Stimulated activated CD4-positive, alpha-beta T cell treated with anti-CD3 and anti-CD28 coated beads, Interleukin-1b, Interleukin-23, amount 100 ng/mL, for 1 hour (primary cell): ENCODE measurements at places on chromosomes 11 and 22.

DNA sequence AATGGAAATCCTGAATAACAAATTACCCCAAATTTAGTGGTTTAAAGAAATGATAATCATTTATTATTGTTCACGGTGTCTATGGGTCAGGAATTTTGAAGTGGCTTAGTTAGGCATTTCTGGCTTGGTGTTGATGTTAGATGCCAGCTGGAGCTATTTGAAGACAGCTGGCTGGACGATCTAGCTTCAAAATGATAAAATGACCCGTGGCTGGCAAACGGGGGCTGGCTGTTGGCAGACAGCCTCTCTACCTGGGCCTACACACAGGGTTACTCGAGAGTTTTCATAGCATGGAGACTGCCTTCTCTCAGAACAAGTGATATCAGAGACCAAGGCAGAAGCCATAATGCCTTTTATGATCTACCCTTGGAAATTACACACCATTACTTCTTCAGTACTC lies 285.2 kb downstream of the METTL15 start:
- no peak for DNase-seq

GRCh38 chr11:57303280-57303989 lies 21.3 kb downstream of the TNKS1BP1 start:
- no peak for DNase-seq

DNA sequence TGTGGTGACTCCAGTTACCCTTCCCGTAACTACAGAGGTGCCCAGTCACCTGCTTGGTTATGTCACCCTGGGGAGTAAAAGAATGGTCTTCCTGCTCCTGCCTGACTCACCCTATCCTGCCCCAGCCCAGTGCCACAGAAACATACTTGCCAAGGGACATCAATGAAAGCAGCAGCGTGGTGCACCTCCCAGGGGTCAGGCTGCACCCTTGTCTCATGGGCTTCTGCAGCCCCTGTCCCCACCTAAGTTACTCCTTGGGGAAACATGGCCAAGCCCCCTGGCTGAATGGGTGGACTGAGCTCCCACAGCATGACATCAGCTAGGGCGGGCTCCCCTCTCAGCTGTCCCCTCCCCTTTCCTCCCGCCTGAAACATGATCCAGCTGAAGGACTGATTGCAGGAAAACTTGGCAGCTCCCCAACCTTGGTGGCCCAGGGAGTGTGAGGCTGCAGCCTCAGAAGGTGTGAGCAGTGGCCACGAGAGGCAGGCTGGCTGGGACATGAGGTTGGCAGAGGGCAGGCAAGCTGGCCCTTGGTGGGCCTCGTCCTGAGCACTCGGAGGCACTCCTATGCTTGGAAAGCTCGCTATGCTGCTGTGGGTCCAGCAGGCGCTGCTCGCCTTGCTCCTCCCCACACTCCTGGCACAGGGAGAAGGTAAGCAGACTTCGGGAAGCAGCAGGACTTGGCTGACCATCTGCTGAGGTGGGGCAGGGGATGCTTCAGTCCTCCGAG lies at the start of gene HTR3A:
TSS of gene HTR3A (plus strand) at position 368 of the 730 bp plus-strand sequence. CDS start at position 586, 218 bp downstream.
- no peak for DNase-seq

DNA sequence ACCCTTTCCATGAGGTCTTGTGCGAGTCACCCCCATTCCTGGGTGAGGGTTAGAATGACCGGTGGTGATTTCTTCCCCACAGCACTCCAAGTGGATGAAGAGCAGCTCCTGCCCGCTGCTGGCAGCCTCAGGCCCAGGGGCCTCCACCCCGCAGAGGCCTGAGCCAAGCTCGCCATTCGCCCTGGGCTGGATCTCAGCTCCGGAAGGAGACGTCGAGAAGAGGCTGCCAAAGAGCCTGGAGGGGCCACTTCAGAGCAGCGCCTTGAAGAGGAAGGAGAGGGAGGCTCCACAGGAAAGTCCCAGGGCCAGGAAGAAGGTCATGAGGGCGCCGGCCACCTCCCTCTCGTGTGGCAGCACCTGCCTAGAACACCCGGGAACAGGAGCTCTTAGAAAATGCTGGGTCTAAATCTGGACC lies 8.4 kb downstream of the SLC29A2 start:
- DNase-seq = no peak

GRCh38 chr11:111554532-111554931 lies 14.0 kb downstream of the LAYN start:
- DNase-seq = no peak

DNA sequence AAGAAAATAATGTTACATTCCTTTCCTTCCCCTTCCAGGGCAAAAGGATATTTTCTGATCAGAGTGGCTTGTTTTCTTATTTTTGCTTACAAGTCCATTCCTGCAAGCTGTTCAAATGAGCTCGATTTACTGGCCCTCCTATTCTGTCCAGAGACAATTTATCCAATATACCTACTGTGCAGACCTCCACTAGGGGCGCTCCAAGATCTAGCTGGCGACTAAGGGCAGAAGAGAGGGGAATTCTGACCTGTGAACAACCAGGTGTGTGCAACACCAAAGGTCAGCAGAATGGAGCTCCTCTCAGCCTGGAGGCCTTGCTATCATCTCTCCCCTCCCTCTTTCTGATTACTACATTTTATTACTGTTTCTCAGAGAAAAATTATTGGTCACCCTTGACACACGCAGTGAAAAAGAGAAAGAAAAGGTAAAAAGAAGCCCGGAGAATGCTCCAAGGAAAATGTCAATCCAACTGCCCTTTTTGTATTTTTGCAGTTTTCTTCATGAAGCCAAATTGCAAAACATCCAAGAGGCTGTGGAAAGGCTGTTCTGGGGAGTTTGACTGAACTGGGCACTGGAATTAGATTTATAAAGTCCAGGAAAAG lies 3.2 kb downstream of the SEZ6L start:
- no peak for DNase-seq

DNA sequence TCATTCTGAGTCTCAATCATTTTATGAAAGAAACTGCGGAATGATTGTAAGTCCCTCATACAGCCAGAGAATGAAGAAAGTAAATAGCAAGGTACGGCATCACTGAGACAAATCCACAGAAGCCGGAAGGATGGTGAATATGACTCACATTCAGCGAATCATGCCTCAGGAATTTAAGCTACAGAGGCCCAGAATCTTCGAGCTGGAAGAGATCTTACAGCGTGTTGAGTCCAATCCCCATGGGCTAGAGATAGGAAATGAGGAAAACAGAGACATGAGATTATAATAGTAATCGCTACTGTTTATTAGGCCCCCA lies 173.2 kb downstream of the KIF18A start:
- no peak for DNase-seq

GRCh38 chr11:17658211-17658610 lies 61.2 kb upstream of the MYOD1 start:
- no peak for DNase-seq

- DNase-seq = no peak
Observed at GRCh38 chr11:73991471-73992006, 8.9 kb upstream of the UCP2 start.

GRCh38 chr11:70915158-70915985 lies 337.0 kb downstream of the SHANK2 start:
- no peak for DNase-seq

GRCh38 chr11:1574238-1574932 lies 2.3 kb upstream of the DUSP8 start:
- peak; percentile 37 for DNase-seq

DNA sequence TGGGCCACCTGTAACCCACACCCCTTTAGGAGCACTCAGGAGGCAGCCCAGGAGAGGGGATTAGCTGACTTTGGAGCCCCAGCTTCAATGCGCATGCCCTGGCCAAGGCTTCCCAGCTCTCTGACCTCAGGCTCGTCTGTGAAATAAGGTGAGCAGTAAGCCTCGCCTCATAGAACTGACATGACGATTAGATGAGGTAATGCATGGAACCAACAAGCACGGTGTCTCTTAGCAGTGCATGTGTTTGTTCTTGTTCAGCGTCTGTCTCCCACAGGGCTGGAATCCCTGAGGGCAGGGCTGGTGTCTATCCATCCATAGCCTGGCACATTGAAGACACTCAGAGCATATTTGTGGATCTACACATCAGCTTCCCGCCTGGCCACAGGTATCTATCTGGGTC lies 415.4 kb downstream of the MN1 start:
- no peak for DNase-seq

- no peak for DNase-seq
Observed at GRCh38 chr11:121293288-121293594, 670 bp downstream of the SC5D start.

- no peak for DNase-seq
Observed at GRCh38 chr11:110362971-110363509, 66.6 kb upstream of the RDX start.

DNA sequence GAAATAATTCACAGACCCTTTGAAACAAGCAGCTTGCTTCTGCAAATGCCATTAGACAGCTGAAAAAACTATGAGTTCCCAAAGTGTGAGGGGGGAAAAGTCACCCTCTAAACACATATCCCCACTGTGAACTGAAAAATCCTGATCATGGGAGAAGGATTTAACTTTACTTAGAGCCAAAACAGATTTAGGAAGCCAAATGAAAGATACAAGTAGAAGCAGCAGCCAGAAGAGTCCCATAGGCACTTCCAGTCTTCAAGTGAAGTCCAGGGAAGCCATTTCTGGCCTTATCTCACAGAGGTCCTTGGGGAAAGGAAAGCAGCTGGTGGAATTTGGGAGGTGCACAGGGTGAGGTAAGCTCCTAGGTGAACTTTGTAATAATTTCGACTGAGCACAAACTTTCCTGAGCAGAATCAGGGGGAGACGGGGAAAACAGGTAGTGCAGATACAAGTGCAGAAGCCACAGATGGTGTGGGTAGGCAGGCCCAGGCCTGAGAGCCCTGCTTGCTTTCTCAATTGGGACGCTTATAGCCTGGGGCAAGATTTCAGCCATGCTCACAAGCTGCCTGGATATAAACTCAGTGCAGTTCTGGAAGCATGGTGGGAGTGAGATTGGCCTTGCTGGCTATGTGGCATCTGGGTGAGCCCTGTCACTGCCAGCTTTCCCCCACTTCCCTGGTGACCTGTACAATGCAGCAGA lies 44.8 kb downstream of the GAS2 start:
- DNase-seq = no peak

- no peak for DNase-seq
Observed at GRCh38 chr11:82315093-82315492, 418.6 kb downstream of the FAM181B start.

DNA sequence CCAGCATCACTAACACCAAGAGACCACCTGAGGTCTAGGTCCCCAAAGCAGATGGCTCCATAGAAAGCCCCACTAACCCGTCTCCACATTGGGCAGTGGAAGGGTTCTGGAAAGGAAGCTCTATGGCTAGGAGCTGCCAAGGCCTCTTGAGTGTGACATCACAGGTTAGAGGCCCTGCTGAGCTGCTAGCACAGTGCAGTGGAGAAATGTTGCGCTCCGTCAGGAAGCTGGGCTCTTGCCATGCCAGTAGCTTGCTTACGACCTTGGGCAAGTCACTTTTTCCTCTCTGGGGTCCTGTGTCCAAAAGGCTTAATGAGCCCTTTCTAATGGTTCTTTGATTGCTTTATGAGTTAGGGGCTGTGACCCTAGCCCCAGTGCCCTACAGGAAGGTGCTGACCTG lies 10.6 kb downstream of the PIK3IP1 start:
- no peak for DNase-seq

- no peak for DNase-seq
Observed at GRCh38 chr11:57490456-57491248, 24.9 kb downstream of the SLC43A1 start.

GRCh38 chr11:112795911-112796649 lies 165.1 kb upstream of the NCAM1 start:
- DNase-seq = no peak

GRCh38 chr11:20203831-20204230 lies 43.6 kb upstream of the DBX1 start:
- DNase-seq = no peak

DNA sequence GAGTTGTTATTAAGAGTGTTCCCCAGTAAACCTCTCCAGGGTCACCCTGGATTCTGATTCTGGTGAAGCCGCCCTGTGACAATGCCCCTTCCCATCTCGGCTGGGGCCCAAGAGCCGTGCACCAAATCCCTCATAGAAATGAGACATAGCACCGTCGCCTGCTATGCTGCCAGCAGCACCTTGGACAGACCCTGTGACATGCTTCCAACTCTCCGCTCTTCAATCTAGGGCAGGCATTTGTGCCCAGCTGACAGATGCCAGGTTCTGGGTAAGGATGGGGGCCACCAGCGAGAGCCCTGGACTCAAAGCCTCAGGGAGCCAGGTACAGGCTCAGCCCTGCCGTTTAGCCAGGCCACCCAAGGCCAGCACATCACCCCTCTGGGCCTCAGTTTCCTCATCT lies 55.8 kb upstream of the TCF20 start:
- DNase-seq = no peak

DNA sequence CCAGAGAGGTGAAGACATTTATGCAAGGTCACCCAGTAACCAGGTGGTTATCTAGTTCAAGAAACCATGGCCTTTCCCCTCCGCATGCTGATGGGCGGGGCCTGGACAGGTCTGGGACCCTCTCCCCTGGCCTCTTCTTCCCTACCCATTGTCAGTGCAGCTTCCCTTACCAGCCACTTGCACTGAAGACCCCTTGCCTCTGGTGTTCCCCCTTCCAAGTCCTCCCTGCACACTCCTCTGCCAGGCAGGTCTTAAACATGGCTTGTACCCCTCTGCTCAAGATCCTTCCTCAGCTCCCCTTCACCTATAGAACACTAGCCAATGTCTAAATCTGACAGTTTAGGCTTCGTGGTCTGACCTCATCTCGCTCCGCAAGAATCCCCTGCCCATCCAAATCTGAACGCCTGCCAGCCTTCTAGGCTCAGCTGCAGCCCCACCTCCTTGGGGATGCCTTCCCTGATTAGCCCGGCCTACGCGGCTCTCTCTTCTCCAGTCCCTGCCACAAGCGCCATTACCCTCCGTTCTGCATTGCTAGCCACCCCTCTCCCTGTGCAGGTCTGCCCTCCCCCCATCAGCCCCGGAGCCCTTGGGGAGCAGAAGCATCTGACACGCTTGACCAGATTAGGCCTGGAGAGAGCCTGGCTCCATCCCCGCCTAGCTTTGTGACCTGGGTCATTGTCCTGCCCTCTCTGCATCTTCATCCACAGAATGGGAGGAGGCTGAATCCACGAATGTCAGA lies 213.8 kb downstream of the DSCAML1 start:
- no peak for DNase-seq

GRCh38 chr11:133778161-133778560 lies 67.2 kb downstream of the SPATA19 start:
- DNase-seq = no peak

- DNase-seq = no peak
Observed at GRCh38 chr11:63226488-63227114, 16.8 kb downstream of the SLC22A25 start.

GRCh38 chr11:128291007-128291406 lies 296.4 kb downstream of the ETS1 start:
- no peak for DNase-seq

- DNase-seq = no peak
Observed at GRCh38 chr22:29385151-29385704, 3.1 kb downstream of the AP1B1 start.
